ENCODE measurements at places on chromosomes 16 and 17.

DNA sequence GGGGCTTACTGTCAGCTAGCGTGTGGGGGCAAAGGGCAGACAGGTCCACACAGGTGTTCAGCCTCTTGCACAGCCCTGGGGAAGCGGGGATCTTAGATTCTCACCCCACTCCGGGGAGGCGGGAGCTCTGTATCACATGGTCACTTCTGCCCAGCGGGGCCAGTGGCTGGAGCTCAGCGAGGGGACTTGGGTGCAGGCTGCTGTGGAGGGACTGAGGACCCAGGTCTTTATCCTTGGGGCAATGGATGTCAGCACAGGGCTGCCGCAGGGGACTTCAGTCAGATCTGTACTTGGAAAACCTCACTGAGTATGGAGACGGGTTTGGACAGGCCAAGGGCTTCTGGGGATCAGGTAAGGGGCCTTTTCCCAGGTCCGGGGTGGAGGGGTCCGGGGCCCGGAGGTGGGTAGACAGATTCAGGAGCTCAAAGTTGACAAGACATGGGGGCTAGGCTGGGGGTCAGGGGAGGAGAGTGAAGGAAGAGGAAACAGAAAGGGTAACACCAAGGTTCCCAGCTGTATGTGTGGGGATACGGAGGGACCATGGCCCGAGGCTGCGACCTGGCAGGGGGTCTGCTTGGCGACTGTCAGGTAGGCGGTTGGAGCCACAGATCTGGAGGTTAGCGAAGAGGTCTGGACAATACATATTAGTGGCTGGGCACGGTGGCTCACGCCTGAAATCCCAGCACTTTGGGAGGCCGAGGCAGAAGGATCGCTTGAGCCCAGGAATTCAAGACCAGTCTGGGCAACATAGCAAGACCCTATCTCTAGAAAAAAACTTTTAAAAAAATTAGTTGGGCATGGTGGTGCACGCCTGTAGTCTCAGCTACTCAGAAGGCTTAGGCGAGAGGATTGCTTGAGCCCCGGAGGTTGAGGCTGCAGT is 15.1 kb upstream of the BAIAP2 start:
- no peak for DNase-seq

GRCh38 chr17:56244268-56244890 is 91.1 kb downstream of the ANKFN1 start:
- no peak for DNase-seq

- peak; percentile 20 for DNase-seq
Measured at GRCh38 chr17:3965118-3965800, 1.0 kb upstream of the ATP2A3 start.

DNA sequence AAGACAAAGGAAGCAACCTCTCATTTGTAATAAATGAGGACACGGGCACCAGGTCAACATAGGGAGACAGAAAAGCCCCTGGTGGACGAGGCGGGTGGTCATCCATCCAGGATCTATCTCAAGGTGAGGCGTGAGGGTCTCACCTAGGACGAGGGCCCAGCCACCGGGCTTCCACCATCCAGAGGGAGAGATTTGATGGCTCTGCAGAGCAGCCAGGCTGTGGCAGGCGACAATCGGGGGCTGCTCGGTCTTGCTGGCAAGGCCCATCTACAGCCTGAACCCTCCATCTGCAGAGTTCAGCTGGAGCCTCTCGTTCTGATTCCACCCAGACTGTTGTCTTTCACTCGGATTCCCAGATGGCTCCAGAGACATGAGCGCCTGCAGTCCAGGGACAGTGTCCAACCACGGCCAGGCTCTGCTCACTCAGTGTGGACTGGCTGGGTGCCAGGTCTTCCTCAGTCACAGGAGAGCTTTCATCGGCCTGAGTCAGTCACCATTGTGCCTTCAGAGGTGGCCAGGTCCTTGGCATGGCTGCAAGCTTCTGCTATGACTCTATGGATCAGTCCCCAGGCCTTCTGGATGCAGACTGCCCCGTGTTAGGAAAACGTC is 5.9 kb downstream of the LITAFD start:
- no peak for DNase-seq

GRCh38 chr17:1447052-1447451 is 9.0 kb downstream of the CRK start:
- DNase-seq, result no peak

DNA sequence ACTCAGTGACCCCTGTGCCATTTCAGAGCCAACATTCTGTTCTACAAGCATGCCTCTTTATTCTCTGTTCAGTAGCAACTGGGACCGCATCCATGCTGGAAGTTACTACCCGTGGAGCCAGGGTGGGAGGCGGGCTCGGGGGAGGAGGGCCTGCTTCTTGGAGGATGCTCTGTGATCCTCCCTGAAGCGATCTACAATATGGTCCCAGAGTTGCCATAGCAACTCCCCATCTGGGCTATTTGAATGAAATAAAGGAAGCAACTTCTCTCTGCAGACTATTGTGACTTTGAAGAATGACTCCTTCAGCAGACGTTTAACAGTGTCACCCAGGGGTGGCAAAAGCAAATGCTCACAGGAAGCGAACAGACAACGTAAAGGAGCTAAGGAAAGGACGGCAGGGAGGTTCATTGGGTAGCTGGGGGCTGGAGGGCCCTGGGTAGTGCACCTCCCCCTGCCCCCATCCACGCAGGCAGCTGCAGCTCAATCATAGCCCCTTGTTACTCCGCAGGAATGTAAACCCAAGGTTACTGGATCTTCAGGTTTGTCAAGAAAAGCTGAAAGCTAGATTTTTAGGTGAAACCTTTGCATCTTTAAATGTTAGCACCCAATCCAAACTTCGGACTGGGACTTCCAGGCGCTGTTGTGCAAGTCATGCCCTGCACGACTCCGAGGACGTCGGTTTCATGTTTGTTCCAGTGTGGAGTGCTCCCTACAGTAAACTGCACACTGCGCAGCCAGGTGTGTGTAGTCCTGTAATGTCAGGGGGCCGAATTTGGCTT is 51.1 kb upstream of the MEAK7 start:
- DNase-seq, result peak; percentile 60

DNA sequence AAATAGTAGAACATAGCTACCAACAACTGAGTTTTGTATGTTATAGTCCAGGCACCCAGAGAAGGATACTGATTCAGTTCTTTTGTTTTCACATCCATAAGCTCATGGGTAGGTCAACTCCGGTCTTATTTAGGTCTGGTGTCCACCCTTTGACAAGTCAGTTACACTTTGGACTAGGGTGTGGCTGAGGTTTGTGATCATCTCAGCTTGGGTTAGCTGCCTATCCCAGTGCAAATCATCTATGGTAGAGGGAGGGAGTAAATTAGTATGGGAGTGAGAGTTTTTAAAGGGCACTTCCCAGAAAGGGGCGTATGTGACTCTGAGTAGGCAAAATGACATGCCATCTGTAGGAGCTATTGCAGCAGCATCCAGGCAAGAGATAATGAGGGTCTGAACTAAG is 66.1 kb downstream of the TANC2 start:
- DNase-seq, result no peak

- no peak for DNase-seq
Measured at GRCh38 chr17:49359990-49360795, 1.9 kb downstream of the ZNF652 start.

DNA sequence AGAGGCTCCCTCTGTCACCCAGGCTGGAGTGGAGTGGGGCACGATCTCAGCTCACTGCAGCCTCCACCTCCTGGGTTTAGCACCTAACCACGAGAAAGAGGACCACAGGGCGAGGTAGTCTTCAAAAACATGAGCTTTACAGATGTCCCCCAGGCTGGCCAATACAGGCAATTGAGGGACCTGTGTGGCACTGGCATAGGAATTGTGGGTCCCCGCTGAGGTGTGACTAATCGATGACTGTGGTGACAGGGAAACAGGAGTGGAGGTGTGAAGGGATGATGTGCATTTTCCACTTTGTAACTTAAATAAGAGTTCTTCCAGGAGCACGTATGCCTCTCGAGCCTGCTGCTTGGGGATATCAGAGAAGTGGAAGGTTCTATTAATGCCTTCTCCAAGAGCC is 12.6 kb upstream of the ARHGAP17 start:
- no peak for DNase-seq

DNA sequence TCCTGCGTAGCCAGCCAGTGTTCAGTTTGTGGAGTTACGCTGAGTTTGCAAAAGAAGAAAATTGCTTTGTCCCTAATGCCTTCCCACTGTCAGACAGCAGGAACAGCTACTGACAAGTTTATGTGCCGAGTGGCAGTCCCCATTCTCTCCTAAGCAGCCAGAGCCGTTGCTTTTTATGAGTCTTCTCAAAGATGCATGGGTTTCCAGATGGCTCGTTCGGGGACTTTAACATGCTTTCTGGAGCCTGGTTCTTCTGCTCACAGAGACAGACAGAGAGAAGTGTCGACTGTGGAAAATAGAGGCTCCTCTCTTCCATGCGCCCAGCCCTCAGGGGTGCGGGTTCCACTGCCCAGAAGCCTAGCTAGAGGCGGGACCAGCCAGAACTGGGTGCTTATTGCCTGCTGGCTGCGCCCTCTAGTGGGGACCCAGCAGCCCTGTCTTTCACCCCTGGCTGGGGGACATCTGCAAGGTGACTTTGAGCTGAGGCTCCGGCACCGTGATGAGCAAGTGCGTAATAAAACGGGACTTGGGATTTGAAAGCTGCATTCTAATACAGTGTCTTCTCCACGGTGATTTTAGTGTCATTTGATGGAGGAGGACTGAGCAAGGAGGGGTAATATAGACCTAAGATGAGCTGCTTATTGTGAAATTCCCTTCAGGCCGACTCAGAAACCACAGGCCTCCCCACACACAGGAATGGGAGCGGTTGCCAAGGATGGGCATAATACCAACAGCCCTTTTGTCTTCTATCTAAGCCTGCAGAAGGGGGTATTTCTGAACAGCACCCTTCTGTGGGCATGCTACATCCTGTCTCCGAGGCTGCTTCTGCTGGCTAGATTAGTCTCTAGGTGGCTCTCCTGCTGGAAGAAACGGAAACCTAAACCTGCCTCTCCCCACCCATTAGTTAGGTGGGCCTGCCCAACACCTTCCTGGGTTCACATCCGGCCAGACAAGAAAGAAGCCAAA is 73.1 kb downstream of the CCDC182 start:
- DNase-seq, result peak; percentile 65

- DNase-seq, result no peak
Measured at GRCh38 chr16:31416371-31416770, 11.8 kb downstream of the COX6A2 start.

- no peak for DNase-seq
Measured at GRCh38 chr17:79609673-79610645, 892 bp downstream of the RBFOX3 start.

- no peak for DNase-seq
Measured at GRCh38 chr16:69476920-69477443, 52.6 kb downstream of the CYB5B start.

GRCh38 chr17:149231-149630 is 11.9 kb downstream of the SCGB1C2 start:
- no peak for DNase-seq

DNA sequence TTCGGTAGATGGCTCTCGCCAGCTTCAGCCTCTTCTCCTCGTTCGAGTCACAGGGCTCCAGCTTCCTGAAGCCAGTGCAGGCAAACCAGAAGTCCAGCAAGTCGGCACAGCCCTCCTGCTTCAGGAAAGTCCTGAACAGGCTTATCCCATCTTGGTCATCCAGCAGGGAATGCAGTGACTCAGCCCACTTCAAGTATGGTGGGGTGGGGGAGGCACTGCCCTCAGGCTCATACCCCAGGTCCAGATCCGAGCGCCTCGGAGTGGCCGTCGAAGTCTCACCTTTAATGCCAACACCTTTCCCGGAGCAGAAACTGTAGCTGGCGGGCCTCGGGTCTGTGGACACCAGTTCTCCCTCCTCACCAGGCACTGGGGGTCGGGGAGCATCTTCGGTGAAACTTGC is 5.9 kb downstream of the AXIN1 start:
- no peak for DNase-seq

GRCh38 chr16:84047206-84047605 is 4.6 kb upstream of the SLC38A8 start:
- no peak for DNase-seq

Measured in neural crest cell (in vitro differentiated cells).